ENCODE measurements at places on chromosomes 2 and 18.

DNA sequence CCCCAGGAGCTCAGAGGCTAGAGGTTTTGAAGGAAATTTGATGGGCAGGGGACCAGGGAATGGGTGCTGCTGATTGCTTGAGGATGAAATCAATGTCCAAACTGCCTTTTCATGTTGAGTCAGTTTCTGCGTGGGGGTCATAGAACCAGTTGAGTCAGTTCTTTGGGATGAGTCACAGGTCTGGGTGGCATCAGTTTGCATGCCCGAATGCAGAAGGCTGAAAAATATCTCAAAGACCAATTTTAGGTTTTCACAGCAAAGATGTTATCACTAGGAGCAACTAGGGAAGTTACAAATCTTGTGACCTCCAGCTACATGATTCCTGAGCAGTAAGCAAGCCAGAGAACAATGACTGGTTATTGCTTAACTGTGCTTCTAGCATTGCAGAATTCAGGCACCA is 1135.1 kb upstream of the CRIM1 start:
- no peak for DNase-seq

DNA sequence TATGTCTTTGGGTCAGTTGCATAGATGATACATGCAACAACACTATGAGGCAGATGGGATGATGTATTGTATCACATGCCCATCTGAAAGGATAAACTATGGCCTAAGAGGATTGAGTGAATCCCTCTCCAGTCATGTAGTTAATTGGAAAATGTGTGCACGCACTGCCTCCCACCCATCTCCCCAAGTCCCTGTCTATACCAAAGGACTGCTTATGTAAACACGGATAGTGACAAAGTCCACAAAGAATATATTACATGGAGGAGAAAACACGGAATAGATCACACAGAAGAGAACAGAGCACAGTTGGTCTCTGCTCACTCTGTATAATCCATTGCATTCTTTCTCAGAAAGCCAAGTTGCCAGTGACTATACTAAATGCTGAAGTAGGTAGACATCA is 82.4 kb downstream of the NCKAP5 start:
- DNase-seq = no peak

DNA sequence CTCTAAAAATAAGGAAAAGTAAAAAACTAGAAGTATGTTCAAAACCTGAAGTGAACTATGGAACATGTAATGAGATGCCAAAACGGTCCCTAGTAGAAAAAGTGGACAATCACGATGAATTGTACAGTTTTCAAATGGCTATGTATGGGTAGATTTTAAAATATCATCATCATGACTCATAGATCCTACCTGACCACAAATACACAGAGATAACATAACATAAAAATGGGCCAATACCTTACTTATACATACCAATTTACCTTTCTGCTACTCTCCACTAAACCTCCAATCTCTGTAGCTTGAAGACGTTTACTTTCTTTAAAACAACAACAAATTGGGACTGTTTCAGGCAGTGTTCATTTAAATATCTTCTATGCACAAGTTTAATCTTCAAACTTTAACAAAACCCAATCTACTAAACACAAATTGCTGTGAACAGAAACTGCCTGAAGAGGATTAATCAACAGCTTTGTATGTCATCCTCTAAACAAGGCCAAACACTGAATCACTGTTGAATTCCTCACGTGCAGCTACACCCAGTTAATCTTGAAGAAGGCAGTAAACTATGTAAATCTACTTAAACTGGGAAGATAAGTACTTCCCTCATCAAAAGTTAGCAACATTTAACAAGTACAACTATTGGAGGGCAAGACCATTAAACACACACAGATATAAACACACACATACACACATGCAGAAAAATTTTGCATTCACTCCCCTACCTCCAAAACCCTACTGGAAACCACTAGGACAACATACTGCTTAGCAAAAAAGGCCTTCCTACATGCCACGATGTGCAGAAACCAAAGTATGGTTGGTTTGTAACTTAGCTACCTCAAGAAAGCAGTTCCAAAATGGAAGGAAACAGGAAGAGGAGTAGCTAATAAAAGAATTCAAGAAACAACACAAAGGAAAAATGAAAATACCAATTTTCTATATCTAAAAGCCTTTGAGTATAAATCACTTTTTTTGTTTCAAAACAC is 90.3 kb downstream of the RBMS1 start:
- no peak for DNase-seq

- no peak for DNase-seq
These were observed 724 bp downstream of the NMS start for GRCh38 chr2:100470898-100471514.

DNA sequence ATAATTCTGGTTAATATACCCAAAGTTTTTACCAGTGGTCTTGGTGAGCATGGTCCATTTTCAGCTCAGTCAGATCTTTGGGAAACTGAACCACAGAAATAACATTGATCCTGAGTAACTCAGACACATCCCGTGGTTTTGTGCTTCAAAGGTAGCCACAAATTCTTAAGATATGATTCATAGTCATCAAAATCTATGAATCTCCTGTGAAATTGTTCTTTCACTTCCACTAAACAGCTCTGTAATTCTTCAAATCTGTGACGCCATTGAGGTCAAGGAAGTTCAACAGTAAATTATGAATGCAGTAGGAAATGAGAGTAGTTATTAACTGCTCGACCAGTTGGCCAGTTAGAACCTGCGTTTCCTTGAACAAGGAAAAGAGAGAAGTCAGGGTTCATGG is 147.3 kb downstream of the IRS1 start:
- DNase-seq = no peak

DNA sequence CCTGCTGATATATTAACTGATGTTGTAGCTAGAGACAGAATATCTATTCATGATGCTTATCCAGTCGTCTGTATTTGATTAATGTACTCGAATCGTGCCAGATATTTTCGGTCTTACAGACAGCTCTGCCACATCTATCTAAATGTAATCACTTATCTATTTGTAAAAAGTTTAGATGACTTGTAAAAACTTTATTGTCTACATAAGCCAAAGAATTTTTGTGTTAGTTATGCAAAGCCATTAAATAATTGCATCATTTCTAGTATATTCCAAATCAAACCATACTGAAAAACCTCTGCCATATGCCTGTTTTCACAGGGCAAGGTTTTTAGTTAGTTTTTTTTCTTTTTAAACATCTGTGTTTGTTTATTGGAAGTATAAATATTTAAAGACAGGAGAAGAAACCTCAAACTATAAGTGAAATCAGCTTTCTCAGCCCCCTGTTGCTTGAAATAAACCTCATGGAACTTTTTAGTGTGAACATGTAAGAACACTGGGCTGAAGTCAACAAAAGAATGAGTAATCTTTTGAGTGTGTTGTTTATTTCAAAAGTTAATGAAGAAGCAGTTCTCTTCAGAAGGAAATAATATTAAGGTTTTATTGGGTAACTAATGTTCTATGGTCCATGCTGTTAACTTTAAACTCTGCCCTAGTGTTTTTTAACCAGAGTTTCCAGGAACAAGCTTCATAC is 657.6 kb upstream of the SYT4 start:
- DNase-seq = no peak

All from NCI-H2081 (cell line).